ENCODE measurements at places on chromosomes 1 and 21.

DNA sequence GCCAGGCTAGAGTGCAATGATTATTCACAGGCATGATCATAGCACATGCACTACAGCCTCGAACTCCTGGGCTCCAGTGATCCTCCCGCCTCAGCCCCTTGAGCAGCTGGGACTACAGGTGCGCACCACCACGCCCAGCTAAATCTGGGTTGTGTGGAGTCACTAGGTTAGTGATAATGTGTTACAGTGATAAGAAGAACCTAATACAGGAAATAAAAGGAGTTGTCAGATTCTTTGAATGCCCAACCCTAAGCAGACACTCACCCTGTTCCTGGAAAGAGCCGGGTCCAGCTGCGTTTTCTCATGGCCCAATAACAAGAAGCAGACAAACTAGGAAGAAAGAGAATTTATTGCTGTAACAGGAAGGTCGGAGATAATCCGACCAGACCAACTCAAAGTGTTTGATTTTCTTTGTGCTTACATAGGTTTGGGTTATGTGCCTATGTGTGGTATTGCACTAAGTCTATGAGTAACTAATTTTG, 8.8 kb downstream of the IFNGR2 start:
- no peak for DNase-seq

GRCh38 chr1:67791686-67792085, 41.6 kb downstream of the GNG12 start:
- DNase-seq, result no peak

GRCh38 chr21:21162786-21163185, 164.6 kb downstream of the NCAM2 start:
- DNase-seq, result no peak

GRCh38 chr1:96187020-96187419, 534.6 kb upstream of the PTBP2 start:
- no peak for DNase-seq

- no peak for DNase-seq
Observed at GRCh38 chr21:37655611-37656300, 260.5 kb downstream of the KCNJ6 start.

DNA sequence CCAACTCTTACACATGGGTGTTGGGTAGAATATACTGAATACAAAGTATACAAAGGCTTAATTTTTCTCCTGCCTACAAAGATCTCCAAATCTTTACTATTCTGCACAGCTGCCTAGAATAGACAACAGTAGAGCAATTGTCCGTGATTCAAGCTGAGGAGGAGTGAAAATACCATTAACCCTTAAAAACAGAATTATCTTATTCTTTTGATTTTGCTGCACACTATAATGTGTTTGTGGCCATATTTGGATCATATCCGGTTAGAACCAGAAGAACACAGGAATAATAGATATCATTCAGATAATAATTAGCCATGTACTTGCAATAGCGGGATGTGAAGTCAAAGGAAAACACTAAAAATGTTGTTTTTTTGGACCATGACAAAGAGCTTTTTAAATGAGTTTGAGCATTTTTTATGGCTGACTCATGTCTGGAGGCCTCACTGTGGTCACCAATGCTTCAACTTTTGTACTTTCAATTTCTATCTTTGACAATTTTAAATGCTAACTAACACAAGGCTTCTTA, 197.6 kb upstream of the FOXD3 start:
- peak; percentile 53 for DNase-seq

- DNase-seq, result no peak
Observed at GRCh38 chr1:231070758-231071444, 30.8 kb upstream of the FAM89A start.

- no peak for DNase-seq
Observed at GRCh38 chr1:223008808-223009207, 134.2 kb downstream of the TLR5 start.

- no peak for DNase-seq
Observed at GRCh38 chr1:67459068-67459467, 28.9 kb upstream of the SERBP1 start.

GRCh38 chr1:31510304-31510703, 66.0 kb upstream of the TINAGL1 start:
- no peak for DNase-seq

DNA sequence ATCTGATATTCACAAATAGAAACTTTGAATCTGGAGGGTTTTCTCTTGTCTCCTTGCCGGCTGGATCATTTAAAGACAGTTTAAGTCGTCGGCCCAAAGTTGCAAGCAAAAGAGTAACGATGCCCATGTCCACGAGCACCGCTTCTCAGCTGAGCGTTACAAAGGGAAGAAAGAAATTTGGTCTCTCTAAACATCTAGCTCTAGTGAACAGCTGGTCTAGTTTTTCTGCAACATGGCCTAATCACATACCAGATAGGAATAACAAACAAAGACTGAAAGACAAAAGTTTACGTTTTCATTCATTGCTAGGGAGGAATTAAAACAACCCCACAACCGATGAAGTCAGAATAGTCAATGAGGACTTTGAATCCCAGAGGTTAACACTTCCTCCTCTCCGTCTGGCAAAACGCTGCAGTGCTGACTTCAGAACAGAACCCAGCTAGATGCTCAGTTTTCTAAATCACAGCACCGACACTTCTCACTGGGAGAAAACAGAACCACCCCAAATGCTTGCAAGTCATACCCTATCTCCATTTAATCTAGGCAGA, 69.4 kb downstream of the NTPCR start:
- no peak for DNase-seq

- no peak for DNase-seq
Observed at GRCh38 chr21:44496564-44497550, 41.5 kb downstream of the LRRC3 start.

- no peak for DNase-seq
Observed at GRCh38 chr1:19733615-19734014, 66.1 kb downstream of the TMCO4 start.

DNA sequence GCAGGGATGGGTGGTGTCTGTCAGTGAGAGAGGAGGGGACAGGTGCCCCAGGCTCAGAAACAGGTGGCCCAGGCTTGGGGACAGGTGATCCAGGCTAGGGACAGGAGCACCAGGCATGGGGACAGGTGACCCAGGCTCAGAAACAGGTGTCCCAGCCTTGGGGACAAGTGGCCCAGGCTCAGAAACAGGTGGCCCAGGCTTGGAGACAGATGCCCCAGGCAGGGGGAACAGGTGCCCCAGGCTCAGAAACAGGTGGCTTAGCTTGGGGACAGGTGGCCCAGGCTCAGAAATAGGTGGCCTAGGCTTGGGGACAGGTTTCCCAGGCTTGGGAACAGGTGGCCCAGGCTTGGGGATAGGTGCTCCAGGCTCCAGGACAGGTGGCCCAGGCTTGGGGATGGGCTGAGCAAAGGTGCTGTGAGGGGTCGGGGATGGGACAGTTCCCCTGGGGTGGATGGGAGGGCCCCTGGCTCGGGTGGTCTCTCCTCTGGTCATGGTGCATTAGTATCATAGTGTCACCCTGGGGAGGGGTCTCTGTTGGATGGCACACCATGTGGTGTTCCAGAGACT, 87.7 kb upstream of the C1orf174 start:
- no peak for DNase-seq

GRCh38 chr21:33541105-33541711, 709 bp downstream of the GART start:
- no peak for DNase-seq

GRCh38 chr1:37096523-37096922, 62.2 kb upstream of the GRIK3 start:
- DNase-seq, result no peak

GRCh38 chr1:207787776-207788175, 35.9 kb downstream of the CD46 start:
- DNase-seq, result no peak

- DNase-seq, result no peak
Observed at GRCh38 chr1:6035303-6035702, 10.4 kb upstream of the KCNAB2 start.

DNA sequence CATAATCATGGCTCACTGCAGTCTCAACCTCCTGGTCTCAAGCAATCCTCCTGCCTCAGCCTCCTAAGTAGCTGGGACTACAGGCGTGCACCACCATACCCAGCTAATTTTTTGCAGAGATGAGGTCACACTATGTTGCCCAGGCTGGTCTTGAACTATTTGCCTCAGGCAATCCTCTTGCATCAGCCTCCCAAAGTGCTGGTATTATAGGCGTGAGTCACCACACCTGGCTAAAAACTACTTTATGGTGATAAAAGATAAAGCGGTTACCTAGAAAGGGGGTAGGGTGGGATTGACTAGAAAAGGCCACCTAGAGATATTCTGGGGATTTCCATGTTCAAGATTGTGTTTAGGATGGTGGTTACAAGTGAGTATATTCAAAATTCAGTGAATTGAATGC, 5.0 kb downstream of the TSTD1 start:
- no peak for DNase-seq

- DNase-seq, result no peak
Observed at GRCh38 chr1:56434025-56434424, 145.3 kb downstream of the PLPP3 start.

- no peak for DNase-seq
Observed at GRCh38 chr1:40636777-40637176, 28.7 kb downstream of the RIMS3 start.

DNA sequence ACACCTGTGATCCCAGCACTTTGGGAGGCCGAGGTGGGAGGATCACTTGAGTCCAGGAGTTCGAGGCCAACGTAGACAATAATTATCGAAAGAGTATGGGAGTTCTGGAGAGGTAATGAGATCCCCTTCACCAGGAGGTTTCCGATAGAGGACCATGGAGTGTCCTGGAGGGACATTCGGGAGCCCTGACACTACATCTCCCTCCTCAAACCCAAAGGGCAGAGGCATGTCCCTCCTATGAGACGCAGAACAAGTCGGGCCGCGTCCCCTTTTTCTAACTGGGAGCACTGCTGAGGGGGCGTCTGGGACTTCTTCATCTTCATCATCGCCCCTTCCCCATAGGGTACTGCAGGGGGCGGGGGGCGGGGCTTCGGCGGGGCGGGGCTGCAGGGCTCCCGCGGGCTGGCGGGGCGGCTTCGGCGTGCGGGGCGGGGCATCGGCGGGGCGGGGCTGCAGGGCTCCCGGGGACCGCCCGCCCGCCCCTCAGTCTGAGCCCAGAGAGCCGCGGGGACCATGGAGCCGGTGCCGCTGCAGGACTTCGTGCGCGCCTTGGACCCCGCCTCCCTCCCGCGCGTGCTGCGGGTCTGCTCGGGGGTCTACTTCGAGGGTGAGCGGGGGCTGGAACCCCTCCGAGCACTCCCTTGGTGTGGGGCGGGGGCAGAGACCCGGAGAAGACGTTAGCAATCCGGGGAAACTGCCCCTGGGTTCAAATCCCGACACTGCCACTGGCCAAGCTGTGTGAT, at the start of gene THEMIS2:
Gene THEMIS2, plus strand, starts transcription at position 486 of the 743 bp plus-strand sequence. Its CDS starts 28 bp downstream, at position 514.
- DNase-seq, result no peak

DNA sequence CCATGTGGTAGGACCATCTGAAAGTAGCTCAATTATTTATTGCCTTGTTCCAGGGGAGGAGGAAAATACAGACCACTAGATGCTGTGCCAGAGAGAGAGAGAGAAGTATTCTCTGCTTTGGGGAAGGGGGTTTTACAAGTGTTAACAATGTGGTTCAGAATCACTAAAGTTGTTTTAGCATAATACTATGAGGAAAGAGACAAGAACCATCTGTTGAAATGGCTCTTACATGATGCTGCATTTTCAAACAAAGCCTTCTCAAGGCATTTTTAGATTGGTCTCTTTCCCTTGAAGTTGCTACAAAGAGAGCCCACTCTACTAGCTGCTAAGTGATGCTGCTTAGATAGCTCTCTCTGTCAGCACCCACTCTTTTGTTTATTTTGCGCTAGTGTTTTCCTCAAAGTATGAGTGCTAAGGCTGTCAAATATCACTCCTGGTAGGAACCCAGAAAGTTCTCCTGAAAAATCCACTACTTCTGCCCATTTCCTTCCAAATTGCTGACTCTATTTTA, 255.1 kb downstream of the NFIA start:
- no peak for DNase-seq

GRCh38 chr1:167663002-167663772, 33.2 kb downstream of the RCSD1 start:
- DNase-seq, result no peak

- DNase-seq, result no peak
Observed at GRCh38 chr21:40021558-40022351, 154.5 kb downstream of the PCP4 start.

GRCh38 chr1:26496861-26497260, 24.6 kb downstream of the HMGN2 start:
- DNase-seq, result no peak

GRCh38 chr1:19644681-19645410, 735 bp downstream of the NBL1 start:
- no peak for DNase-seq

DNA sequence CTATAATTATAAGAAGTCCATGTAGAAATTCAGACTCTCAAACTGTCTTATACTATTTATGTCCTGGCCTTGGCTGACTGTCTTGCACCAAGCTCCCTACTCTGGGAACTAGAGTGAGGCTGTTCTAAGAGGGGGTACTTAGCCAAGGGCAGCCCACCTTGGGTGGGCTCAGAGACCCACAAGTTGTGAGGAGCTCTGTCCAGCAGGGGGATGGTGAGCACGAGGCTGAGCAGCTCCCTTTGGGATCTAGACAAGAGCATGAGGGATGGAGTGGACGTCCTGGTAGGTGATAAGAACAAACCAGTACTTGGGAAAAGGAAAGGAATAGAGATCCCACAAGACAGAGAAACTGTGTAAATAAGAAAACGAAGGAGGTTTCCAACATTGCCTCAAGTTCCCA, 127.1 kb upstream of the SLC44A3 start:
- no peak for DNase-seq

DNA sequence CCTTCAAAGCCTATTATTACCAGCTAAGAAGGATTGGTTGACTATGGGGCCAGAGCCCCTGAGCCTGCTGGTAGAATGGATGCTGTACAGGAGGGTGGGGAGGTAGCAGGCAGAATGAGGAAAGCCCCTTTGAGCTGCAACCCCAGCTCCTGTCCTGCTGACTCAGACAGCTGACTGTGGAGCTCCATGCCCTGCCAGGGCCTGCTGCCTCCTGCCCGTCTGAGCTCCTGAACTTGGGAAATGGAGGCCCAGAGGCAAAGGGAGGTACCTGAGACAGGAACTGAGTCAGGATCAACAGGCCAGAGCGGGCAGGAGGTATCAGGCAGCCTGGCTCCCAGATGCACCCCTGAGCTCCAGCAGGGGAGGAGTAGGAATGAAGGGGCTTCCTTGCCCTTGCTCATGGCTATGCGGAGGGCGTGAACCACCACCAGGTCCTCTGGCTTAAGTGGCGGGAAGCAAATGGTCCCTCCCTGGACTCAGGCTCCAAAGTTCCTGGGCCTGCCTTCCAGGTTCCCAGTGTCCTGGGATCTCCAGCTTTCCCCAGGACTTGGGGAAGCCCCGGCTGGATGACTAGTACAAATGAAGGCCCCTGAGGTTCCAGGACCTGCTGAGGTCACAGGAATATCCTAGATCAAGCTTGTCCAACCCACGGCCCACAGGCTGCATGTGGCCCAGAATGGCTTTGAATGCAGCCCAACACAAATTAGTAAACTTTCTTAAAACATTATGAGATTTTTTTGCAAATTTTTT, 3.9 kb upstream of the SFN start:
- DNase-seq, result no peak

GRCh38 chr1:162420120-162420519, 8.2 kb upstream of the SH2D1B start:
- DNase-seq, result no peak

GRCh38 chr1:80384959-80385358, 1378.4 kb upstream of the ADGRL4 start:
- no peak for DNase-seq

- no peak for DNase-seq
Observed at GRCh38 chr1:40204856-40205255, 42.9 kb upstream of the TMCO2 start.

Measured in smooth muscle cell of the brain vasculature (primary cell).